Epithelial cell of proximal tubule (primary cell): ENCODE measurements at places on chromosomes 4 and X. TPM values are rescaled to one million over a fixed set of nuclear protein-coding genes. Genes with fewer than 3 reads are reported as not detected.

GRCh38 chr4:184733654-184734524, at the start of gene CENPU:
TSS of gene CENPU (minus strand) at chr4:184734096. CDS start at chr4:184734062, 34 bp downstream.
- DNase-seq = peak; percentile 83

The FHDC1 gene
- total RNA-seq = 0.72 and 2.1 TPM in 2 replicates

The IQSEC2 gene
- total RNA-seq = 3.9 and 4.5 TPM in 2 replicates

DNA sequence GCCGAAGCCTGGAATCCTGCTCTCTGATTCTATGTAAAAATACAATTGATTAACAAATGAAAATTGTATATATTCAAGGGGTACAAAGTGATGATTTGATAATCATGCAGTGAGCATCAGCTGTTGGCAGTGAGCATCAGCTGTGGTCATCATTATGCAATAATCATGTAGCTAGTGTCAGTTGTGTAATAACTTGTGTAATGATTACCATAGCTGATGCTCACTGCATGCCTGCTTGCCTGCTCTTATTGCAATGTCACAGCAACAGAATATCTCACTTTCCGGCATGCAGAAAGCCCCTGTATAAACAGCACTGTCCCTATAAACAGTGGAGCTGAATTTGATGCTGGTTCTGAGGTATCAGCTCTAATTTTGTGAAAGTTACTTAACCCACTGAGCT, 46.8 kb downstream of the SULT1B1 start:
- peak; percentile 77 for DNase-seq

The CENPE gene
- 23.4 and 24.3 TPM in 2 replicates for total RNA-seq
